Urothelium cell line (cell line): ENCODE measurements at places on chromosomes 1 and 21.

- no peak for DNase-seq
Measured at GRCh38 chr1:183837062-183837461, 32.1 kb downstream of the RGL1 start.

- DNase-seq, result no peak
Measured at GRCh38 chr1:6645018-6645417, 20.4 kb downstream of the THAP3 start.

DNA sequence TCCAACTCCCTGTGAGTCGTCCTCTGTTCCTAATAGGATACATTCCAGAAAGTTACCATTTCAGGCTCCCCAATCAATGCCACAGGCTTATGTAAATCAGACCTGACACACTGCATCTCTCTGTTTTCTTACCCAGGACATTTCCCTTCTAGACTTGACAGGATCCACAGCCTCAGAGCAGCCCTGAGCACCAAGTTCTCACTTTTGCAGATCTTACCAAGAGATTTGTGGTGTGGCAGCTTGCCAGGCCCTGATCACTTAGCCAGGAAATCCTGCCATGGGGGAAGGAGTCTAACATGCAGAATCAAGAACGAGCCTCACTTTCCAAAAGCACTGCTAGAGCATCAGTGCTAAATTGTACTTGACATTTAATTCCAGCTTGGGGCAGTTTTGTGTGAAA, 202.9 kb downstream of the TBX15 start:
- peak; percentile 55 for DNase-seq

DNA sequence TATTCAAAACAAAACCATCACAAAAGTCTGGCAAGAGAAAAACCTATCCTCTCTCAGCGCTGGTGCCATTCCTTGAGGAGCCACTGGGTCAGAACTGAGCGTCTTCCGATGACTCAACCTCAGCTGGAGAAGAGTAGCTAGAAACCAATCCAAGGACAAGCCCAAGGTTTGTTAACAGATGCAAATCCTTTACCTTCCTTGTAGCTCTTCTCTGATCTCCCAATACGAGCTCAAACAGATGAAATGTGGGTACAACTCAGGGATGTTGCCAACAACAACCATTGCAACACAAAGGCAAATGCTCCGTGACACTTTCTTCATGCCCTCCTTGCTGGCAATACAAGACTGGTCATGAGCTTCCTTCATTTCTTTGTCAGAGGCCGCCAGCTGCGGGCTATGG, 337.1 kb downstream of the SIPA1L2 start:
- DNase-seq, result no peak

DNA sequence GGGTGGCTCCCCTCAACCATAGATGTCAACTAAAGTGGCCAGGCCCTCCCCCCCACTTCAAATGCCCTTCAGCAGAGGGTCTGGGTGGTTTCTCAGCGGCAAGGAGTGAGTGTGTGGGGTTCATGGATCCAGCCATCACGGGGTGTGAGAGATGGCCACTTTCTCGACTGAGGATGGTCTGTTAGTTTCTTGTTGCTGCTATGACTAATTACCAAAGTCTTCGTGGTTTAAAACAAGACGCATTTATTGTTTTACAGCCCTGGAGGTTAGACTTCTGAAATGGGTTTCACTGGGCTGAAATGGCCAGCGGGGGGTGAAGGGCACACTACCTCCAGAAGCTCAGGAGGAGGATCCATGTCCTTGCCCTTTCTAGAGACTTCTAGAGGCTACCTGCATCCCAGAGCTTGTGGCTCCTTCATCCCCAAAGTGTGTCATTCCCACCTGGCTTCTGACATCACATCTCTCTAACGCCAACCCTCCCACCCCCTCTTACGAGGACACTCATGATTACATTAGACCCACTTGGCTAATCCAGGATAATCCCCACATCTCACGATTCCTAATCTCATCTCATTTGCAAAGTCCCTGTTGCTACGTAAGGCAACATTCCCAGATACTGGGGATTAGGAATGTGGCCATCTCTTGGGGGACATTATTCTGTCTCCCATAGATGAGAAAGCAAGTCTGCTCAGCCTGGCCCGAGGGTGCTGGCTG, 53.0 kb downstream of the EPHB2 start:
- DNase-seq, result no peak

DNA sequence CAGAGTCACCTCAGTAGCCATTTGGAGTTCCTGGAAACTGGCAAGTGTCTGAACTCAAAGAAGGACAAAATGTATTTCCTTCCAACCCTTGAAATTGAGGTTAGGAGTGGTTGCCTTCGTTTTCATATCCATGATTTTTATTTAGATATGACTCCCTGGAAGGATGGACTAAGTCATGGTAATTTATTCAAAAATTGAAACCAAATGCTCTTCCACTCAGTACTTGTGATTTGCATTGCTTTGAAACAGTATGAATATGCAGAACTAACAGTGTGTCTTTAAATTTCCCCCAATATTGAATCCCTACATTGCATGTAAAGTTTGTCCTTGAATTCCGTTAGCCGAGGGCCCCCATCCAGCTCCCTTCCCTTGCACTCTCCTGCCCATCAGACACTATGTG, 112.1 kb upstream of the DNAH14 start:
- no peak for DNase-seq

DNA sequence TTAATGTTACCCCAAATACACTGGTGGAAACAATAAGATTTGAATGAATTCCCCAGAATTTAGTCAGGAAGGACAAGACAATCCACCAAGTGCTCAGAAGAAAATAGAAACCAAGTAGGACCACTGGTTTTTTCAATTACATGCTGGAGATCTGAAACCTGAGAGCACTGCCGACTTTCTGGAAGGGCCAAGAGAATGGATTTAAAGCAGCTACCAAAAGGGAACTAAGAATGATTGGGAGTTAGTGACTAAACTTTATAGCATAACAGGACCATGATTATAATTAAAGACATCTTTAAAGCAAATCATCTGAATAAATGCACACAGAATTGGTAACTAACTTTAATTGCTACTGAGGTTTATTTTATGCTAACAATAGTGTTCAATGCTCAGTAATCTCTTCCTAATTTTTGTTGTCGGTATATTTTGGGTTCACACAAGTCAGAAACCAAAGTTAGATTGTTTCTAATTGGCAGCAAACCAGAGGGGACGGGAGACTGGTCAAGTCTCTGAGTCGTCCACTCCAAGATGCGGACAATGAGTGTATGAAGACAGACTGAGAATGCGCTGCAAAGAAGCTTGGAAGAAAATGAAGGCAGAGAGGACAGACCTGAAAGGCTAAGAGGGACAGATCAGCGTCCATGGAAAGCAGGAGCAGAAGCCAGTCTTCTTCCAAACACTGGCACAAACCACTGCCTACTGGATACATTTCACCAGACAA, 2.3 kb upstream of the RGS13 start:
- no peak for DNase-seq

DNA sequence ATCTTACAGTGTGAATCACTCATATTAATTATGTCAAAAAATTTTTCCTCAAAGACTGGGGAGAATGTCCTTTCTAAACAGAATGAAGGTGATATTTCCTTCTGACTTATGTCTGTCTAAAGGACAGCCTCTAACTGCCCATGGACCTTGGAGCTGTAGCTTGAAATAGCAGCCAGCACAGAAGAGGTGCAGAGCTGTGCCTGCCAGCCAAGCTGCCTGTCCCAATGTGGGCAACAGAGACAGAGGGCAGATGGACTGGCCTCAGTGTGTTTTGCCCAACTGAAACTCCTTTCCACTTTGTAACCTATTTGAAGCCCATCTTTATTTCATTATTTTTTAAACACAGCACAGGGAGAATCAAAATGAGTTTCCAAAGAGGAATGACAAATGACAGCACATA, 97.6 kb upstream of the DYNLT5 start:
- DNase-seq, result no peak

- DNase-seq, result peak; percentile 27
Measured at GRCh38 chr1:56437959-56438358, 141.4 kb downstream of the PLPP3 start.

DNA sequence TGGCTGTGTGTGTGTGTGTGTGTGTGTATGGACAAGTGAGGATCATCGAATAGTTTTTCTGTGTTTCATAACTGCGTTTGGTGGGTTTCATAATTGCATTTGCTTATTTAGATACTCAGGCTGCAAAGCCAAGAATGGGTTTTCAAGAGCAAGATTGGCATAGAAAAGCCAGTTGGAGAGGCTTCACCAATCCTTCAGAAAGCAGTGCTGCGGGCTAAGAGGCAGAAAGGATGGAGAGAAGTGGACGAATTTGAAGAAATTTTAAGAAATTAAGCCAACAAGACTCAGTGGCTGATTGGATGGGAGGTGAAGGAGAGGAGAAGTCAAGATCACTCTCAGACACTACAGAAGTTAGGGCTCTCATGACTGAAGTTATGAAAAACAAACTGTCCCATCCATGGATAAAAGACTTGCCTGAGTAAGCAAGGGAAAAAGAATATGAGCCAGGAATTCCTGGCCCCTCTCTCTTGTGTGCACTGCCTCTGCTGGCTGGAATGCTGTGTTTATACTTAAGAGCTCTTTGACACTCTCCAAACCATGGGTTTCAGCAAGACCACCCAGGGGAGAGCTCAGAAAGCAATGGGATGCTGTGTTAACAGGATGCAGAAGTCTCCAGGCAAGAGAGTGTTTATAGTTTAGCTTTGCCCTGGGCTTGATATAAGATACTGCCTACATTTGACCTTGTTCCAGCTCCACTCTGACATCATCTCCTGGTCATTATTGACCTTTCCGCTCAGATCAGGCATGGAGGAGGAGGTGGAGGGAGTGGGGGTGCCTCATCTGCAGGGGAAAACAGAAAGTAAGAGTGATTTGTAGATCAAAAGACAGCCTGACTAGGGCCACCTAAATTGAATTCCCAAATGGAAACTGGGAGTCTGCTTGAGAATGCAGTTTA, 232.0 kb upstream of the PLXNA2 start:
- DNase-seq, result no peak
